ENCODE measurements at places on chromosomes 4 and X.

DNA sequence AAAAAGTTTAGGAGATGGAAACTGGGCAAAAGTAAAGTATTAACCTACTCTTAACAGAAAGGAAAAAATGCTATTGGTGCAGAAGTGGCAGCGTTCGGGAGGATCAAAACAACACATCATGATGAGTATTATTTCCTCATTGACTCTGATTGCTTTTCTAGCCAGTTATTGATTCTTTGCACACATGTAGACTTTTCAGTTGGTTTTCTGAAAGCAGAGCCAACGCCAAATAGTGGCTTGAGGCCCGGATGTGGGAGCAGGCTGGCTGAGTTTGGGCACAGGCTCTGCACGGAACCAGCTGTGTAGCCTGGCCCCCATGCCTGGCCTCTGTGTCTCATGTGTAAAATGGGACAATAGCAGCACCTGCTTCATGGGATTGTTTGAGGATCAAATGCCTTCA is 21.8 kb downstream of the STOX2 start:
- DNase-seq = no peak

DNA sequence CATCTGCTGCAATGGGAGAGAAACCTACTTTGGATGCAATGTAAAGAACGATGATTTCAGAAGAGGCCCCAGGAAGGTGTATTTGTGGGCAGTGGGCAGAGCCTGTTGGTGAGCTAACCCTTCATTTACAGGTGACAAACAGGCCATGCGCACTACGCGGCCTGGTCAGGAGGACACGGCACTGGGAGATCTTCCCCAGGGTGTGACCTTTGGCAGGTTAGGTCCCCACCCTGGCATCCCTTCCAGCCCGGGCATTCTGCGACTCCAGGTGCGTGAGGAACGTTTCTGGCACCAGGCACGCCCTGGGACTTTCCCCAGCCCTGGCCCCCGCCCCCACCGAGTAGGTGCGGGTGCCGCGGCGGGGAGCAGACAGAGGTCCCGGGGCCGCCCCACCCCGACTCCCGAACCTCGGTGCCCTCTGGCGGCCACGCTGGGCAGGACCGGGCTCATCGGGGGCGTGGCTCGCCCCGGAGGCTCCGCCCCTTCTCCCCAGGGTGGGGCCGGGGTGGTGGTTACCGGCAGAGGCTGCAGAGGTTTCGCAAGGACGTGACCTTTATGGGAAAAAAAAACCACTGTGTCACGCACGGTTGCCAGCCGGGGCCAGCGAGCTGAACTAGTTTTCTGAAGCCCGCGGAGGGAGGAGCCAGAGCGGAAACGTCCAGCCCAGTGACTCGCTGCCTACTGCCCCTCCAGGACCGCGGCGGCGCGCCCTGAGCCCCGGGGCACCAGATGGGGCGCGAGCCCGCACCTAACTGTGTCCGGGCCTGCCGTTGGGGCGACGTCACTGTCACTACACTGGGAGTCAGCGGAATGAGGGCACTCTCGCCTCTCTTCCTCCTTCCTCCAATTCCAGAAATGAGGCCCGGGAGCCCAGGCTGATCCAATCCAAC is 5.0 kb upstream of the NYX start:
- DNase-seq = peak; percentile 63

DNA sequence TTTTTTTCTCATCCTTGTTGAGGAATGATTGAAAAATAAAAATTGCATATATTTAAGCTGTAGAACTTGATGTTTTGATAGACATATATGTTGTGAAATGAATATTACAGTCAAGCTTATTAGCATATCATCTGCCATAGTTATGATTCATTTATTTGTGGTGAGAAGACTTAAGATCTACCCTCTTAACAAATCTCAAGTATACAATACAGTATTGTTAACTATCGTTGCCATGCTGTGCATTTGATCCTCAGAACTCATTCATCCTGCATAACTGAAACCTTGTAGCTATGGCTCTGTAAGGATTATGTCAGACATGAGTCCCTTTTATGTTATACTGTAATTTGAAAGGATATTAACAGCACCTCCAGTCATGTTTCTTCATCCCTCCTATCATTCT is 2045.3 kb downstream of the ARAP2 start:
- DNase-seq = no peak

GRCh38 chrX:56468441-56468840 is 95.0 kb upstream of the UBQLN2 start:
- DNase-seq = no peak

DNA sequence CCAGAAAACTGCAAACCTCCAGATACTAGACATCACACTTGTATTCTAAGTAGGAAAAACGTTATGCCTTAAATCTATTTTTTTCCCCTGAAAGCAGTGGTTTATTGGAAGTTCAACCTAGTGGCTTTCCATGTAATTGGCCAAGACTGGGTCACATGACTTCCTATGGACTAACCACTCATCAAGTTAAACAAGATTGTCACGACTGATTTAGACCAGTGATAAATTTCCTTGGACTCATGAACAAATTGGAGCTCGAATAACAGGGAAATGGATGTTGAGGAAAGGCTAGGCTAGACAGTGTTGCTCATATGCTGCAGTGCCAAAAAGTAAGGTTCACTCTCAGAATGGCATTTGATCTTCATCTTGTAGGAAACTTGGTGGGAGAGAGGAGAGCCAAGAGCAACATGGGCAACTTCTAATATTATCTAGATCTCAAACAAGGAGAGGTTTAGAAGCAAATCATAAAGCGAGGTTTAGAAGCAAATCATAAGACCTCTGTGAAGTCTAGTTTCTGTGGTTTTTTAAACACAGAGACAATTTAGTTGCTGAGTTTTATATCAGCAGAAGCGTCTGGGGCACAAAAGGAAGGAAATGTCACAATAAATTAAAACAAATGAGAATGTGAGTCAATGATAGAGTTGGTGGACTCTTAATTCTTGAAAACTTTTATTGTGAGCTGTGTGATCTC is 165.6 kb upstream of the BOD1L1 start:
- no peak for DNase-seq

DNA sequence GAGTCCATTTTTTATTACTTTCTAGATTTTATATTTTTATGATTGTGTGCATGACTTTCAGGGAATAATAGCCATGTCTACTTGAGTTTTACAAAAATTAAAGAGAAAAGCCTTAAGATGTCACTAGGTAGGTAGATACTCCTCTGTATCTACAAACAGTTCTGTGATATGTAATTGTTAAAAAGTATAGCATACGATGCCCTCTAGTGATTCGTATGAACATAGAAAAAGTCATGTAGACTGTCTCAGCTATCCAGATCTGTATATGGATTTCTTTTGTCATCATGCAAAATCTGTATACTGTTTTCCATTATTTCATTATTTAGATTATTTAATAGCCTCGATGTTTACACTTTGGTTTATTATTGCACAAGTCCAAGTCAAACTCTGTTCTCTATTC is 856.6 kb downstream of the CENPC start:
- DNase-seq = peak; percentile 48

DNA sequence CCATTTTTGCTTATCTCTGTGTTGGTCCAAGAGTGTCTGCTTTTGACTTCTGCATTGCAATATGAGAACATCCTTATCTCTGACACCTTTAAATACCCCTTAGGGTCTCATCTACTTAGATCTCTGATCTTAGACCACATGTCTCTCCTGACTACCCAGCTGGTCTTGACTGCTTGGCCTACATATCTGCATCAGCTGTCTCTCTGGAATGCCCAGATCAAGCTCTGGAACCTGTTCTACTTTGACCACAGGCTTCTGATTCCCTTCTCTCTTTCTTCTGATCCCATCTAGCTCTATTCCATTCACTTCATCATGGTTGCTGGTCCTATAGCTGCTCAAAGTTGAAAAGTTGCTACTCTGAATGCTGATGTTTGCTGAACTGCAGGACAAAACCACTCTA is 301.2 kb downstream of the MAPK10 start:
- DNase-seq = no peak

- no peak for DNase-seq
Measured at GRCh38 chrX:81261576-81261975, 59.7 kb downstream of the SH3BGRL start.

DNA sequence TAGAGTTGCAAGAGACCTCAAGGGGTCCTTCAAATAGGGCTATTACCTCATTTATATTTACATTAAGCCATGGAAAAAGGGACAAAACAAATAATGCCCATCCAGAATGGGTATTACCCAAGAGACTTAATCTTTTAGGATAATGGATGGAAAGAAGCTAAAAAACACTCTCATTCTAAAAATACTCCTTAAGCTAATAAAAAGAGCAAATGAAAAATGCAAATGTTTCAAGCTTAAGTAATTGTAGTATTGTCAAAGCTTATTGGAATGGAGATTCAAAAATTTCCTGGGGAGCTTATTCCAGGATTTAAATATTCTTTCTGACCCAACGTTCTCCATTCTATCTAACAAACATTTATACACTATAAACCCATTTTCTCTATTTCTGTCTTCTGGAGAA is 107.8 kb upstream of the SPIN4 start:
- DNase-seq = no peak
